ENCODE measurements at places on chromosomes 6 and 20. TPM values are rescaled to one million over a fixed set of nuclear protein-coding genes. Genes with fewer than 3 reads are reported as not detected.

HSPA12B gene
- total RNA-seq: not detected

GPSM3 gene
- 71.3 TPM for total RNA-seq

XKR7 gene
- 0.04 TPM for total RNA-seq

OR2B6 gene
- total RNA-seq: not detected

TFAP2D gene
- total RNA-seq: not detected

VGLL2 gene
- total RNA-seq: not detected

HAO1 gene
- total RNA-seq: not detected

All from activated naive CD8-positive, alpha-beta T cell treated with anti-CD3 and anti-CD28 coated beads for 36 hours (primary cell).